ENCODE measurements at places on chromosomes 16 and 17. TPM values are rescaled to one million over a fixed set of nuclear protein-coding genes. Genes with fewer than 3 reads are reported as not detected.

CLEC18B gene
- total RNA-seq, result 8.2 TPM

EPOP gene
- total RNA-seq, result 11.0 TPM

HS3ST3B1 gene
- 6.6 TPM for total RNA-seq

KRT33B gene
- not detected for total RNA-seq

OSBPL7 gene
- 9.1 TPM for total RNA-seq

ZNF469 gene
- 0.43 TPM for total RNA-seq

NPB gene
- 0.64 TPM for total RNA-seq

DNA sequence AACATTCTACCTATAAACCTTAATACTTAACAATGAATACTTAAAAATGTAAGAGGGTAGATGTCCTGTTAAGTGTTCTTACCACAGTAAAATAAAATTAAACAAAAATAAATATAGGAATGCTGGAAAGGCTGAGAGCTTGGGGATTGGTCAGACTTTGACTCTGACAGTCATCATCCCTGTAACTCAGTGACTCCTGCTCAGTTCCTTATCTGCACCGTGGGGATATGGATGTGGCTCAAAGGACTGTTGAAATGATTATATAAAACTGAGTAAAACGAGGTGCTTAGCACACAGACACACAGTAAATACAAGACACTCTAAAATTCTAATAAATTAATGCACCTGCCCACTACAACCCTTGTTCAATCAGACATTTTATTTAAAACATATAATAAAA lies 338.6 kb downstream of the TMEM114 start:
- H3K27me3 ChIP-seq, result peaks cover 10% of the 10 kb centered on the region
- no peaks in the 10 kb centered on the region for H3K4me1 ChIP-seq
- H3K27ac ChIP-seq, result no peak overlapping the region

- no peak for DNase-seq
- peaks cover 6% of the 10 kb centered on the region for H3K4me1 ChIP-seq
- no peaks in the 10 kb centered on the region for H3K36me3 ChIP-seq
- H3K27me3 ChIP-seq, result peaks cover 43% of the 10 kb centered on the region
- no peak overlapping the region for H3K27ac ChIP-seq
Observed at GRCh38 chr16:56554441-56554840, 10.4 kb upstream of the MT4 start.

DNA sequence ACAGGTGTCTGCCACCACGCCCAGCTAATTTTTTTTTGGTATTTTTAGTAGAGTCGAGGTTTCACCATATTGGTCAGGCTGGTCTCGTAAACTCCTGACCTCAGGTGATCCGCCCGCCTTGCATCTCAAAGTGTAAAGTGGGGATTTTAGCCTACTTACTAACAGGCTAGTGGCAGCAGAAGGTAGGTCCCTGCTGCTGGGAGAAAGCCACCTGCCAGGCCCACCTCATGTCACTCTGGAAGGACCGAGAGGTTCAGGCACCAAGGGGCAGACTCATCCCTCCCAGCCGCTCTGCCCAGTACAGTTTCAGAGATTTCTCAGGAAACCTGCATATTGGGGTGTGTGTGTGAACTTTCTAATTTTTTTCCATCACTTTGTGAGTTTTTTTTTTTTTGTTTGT lies 2.1 kb upstream of the RCVRN start:
- H3K4me3 ChIP-seq, result no peak overlapping the region
- peaks cover 9% of the 10 kb centered on the region for H3K27me3 ChIP-seq
- peaks cover 10% of the 10 kb centered on the region for H3K4me1 ChIP-seq
- H3K36me3 ChIP-seq, result peaks cover 4% of the 10 kb centered on the region

DNA sequence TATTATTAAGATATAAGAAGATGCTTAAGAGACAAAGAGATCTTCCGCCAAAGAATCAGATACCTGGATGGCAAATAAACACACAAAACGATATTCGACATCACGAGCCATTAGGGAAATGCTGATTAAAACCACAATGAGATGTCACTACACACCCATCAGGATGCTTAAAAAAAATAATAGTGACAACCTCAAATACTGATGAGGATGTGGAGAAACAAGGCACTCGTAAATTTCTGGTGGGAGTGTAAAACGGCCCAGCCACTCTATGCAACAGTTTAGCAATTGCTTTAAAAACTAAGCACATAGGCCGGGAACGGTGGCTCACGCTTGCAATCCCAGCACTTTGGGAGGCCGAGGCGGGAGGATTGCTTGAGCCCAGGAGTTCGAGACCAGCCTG lies 39.4 kb downstream of the TBC1D16 start:
- no peak overlapping the region for H3K4me3 ChIP-seq
- H3K27me3 ChIP-seq, result no peaks in the 10 kb centered on the region
- H3K27ac ChIP-seq, result no peak overlapping the region
- no peak for DNase-seq

DNA sequence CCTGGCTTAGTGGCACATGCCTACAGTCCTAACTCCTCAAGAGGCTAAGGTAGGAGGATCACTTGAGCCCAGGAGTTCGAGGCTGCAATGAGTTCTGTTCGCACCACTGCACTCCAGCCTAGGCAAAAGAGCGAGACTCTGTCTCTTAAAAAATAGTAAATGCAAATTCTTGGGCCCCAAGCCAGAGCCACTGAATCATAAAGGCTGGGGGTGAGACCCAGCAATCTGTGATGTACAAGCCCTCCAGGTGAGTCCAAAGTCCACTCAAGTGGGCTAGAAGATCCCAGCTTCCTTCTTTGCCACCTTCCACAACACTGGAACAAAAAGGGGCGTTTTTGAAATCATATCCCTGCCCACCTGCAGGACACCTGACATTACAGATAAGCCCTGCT lies 16.9 kb downstream of the TRIM25 start:
- H3K4me1 ChIP-seq, result peaks cover 19% of the 10 kb centered on the region
- H3K4me3 ChIP-seq, result no peak overlapping the region
- H3K27me3 ChIP-seq, result no peaks in the 10 kb centered on the region

- DNase-seq, result no peak
- no peaks in the 10 kb centered on the region for H3K4me1 ChIP-seq
- peaks cover 3% of the 10 kb centered on the region for H3K27me3 ChIP-seq
- no peaks in the 10 kb centered on the region for H3K36me3 ChIP-seq
- no peak overlapping the region for H3K27ac ChIP-seq
Observed at GRCh38 chr16:53022374-53022773, 30.3 kb downstream of the CHD9NB start.

DNA sequence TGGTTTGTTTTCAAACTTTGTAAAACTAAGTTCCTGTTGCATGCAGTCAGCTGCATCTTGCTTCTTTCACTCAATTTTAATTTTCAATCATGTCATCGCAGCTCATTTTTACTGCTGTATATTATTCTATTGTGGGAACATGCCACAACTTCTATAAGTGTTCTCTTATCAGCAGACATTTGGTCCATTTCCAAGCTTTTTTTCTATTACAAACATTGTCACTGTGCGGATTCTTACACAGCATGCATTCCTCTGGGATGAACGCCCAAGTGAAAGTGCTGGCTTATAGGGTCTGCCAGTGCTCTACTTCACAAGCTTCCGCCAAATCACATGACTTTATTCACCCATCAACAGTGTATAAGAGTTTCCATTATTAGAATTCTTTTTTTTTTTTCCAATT lies 22.7 kb downstream of the GINS3 start:
- peaks cover 5% of the 10 kb centered on the region for H3K27me3 ChIP-seq
- H3K4me3 ChIP-seq, result no peak overlapping the region
- peaks cover 10% of the 10 kb centered on the region for H3K4me1 ChIP-seq
- H3K36me3 ChIP-seq, result no peaks in the 10 kb centered on the region
- no peak overlapping the region for H3K27ac ChIP-seq

- H3K4me1 ChIP-seq, result peaks cover 11% of the 10 kb centered on the region
- no peak for DNase-seq
- H3K36me3 ChIP-seq, result no peaks in the 10 kb centered on the region
- H3K27me3 ChIP-seq, result no peaks in the 10 kb centered on the region
- H3K4me3 ChIP-seq, result peak overlapping the region; percentile 97
Observed at GRCh38 chr16:28974007-28974436, 556 bp upstream of the SPNS1 start.

GRCh38 chr17:73954951-73955350 lies 248.5 kb upstream of the RPL38 start:
- no peak for DNase-seq
- peaks cover 20% of the 10 kb centered on the region for H3K27me3 ChIP-seq
- H3K27ac ChIP-seq, result no peak overlapping the region
- peaks cover 6% of the 10 kb centered on the region for H3K4me1 ChIP-seq
- H3K36me3 ChIP-seq, result no peaks in the 10 kb centered on the region
- H3K4me3 ChIP-seq, result no peak overlapping the region

DNA sequence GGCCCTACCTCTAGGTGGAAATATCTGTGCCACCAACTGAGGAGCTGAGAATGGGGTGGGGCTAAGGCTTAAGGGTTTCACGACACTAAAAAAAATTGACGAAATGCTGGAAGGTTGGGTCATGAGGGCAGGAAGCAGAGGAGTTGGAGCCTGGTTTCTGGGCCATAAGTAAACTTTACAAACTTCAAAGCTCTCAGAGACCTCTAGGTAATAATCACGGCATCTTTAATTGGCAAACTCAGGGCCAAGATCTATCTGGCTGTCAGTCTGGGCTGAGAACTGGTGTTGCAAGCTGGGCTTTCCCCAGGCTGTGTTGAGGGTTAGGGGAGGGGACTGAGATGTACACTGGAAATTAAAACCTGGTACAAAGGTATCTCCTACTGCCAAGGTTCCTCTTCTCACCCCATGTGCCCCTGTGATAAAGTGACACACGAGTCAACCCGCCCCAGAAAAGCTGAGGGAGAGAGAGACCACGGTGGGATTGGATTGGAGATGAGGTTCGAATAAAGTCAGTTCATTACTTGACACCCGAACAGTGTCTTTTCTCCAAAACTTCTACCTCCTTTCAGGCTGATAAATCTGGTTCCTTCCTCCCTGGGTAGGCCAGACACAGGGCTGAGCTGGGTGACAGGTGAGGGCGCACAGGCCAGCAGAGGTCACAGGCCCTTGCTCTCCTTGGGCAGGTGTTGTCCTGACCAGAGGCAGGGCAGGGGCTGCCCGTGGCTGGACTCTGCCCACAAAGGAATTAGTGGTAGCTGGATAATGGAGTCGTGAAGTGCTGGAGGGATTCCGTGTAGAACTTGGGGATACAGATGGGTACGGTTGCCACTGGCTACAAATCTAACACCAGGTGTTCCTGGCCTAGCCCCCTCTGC lies 4.0 kb upstream of the ZNF768 start:
- H3K27me3 ChIP-seq, result no peaks in the 10 kb centered on the region
- peaks cover 44% of the 10 kb centered on the region for H3K4me1 ChIP-seq
- no peak for DNase-seq
- H3K4me3 ChIP-seq, result peak overlapping the region; percentile 74

- no peaks in the 10 kb centered on the region for H3K4me1 ChIP-seq
- H3K4me3 ChIP-seq, result no peak overlapping the region
- H3K36me3 ChIP-seq, result no peaks in the 10 kb centered on the region
Observed at GRCh38 chr16:87687126-87687910, 78.5 kb downstream of the KLHDC4 start.

- H3K36me3 ChIP-seq, result no peaks in the 10 kb centered on the region
- no peak for DNase-seq
- H3K4me3 ChIP-seq, result no peak overlapping the region
- no peak overlapping the region for H3K27ac ChIP-seq
- H3K27me3 ChIP-seq, result peaks cover 13% of the 10 kb centered on the region
Observed at GRCh38 chr17:82334204-82334621, 647 bp upstream of the SECTM1 start.

- no peaks in the 10 kb centered on the region for H3K27me3 ChIP-seq
- H3K4me1 ChIP-seq, result no peaks in the 10 kb centered on the region
- no peak for DNase-seq
- H3K36me3 ChIP-seq, result no peaks in the 10 kb centered on the region
Observed at GRCh38 chr16:81121474-81121990, 25.3 kb upstream of the GCSH start.

DNA sequence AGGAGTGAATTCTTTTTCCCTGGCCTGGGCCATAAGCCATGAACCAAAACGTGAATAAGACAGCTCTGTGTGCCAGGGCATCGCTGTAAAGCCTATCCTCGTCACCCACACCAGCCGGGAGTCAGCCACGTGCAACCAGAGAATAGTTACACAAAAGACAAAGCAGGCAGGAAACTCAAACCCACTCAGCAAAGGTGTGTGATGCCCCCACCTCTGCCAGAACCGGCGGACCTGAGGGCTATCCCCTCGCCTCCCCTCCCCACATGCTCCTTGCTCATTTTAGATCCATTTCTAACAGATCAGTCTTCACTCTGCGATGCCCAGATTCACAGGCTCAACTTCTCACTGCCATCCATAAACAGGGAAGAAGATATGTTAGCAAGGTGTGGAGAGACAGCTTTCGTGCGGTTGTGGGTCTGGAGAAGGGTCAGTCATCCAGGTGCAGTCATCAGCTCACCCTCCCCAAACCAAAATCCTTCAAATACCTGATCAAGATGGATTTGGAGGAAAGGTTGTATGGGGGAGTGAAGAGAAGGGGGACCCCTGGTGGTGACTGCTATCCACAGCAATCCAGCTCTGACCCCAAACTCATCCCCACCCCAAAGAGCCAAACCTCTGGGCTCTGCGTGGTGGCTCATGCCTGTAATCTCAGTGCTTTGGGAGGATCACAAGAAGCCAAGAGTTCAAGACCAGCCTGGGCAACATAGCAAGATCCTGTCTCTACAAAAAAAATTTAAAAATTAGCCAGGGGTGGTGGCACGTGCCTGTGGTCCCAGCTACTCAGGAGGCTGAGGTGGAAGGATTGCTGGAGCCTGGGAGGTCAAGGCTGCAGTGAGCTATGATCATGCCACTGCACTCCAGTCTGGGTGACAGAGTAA lies 219.2 kb downstream of the C16orf78 start:
- H3K27me3 ChIP-seq, result peaks cover 7% of the 10 kb centered on the region
- H3K27ac ChIP-seq, result no peak overlapping the region
- peaks cover 55% of the 10 kb centered on the region for H3K4me1 ChIP-seq
- H3K4me3 ChIP-seq, result no peak overlapping the region

GRCh38 chr16:14002416-14002990 lies 68.6 kb upstream of the MRTFB start:
- peaks cover 42% of the 10 kb centered on the region for H3K4me1 ChIP-seq
- DNase-seq, result no peak
- no peaks in the 10 kb centered on the region for H3K36me3 ChIP-seq
- peak overlapping the region; percentile 74 for H3K27ac ChIP-seq

DNA sequence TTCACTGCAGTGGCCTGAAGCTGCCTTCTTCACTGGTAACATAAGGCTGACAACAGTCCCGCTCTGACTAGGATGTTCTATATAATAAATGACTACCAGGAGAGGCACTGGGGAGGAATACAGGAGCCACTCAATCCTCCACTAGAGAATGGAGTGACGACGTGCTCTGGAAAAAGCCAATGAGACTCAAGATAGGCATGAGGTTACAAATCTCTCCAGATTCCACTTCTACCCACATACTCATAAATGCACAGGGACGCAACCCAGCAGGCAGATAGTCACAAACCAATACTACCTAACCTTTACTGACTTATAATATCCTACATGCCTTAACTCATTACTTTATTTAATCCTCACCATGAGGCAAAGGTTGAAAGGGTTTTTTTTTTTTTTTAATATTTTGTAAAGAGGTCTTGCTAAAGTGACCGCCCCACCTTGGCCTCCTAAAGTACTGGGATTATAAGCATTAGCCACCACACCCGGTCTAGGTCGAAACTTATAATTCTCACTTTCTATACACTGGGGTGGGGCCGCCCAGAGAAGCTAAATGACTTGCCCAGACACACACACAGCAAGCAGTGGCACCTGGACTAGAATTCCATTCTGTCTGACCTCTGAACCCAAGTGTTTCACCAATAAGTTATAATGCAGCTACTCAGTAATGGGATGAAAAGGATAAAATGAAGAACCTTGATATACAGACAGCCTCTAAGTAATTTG lies 33.7 kb downstream of the TOM1L2 start:
- no peak for DNase-seq
- peak overlapping the region; percentile 13 for H3K4me3 ChIP-seq
- H3K4me1 ChIP-seq, result peaks cover 83% of the 10 kb centered on the region
- H3K27me3 ChIP-seq, result no peaks in the 10 kb centered on the region
- H3K36me3 ChIP-seq, result no peaks in the 10 kb centered on the region
- H3K27ac ChIP-seq, result peak overlapping the region; percentile 84

- H3K4me1 ChIP-seq, result peaks cover 32% of the 10 kb centered on the region
- H3K4me3 ChIP-seq, result no peak overlapping the region
- no peak for DNase-seq
- H3K36me3 ChIP-seq, result no peaks in the 10 kb centered on the region
- H3K27ac ChIP-seq, result no peak overlapping the region
- H3K27me3 ChIP-seq, result peaks cover 10% of the 10 kb centered on the region
Observed at GRCh38 chr16:73054813-73055482, 7.0 kb upstream of the ZFHX3 start.
